Esophagus squamous epithelium (tissue), 5 donors: ENCODE measurements at places on chromosomes 11 and 22. TPM values are rescaled to one million over a fixed set of nuclear protein-coding genes. Genes with fewer than 3 reads are reported as not detected.

ZNF280B gene
- 0.19 TPM for total RNA-seq

OLFML1 gene
- 2.4 TPM for total RNA-seq

GRCh38 chr11:34790620-34791019 is 125.6 kb downstream of the APIP start:
- DNase-seq = no peak

- no peak for DNase-seq
These were observed 9.4 kb downstream of the DRD2 start for GRCh38 chr11:113465786-113466185.

- no peak for DNase-seq
These were observed 35.0 kb downstream of the PPFIBP2 start for GRCh38 chr11:7548659-7549274.

- no peak for DNase-seq
These were observed 54.1 kb downstream of the MCAM start for GRCh38 chr11:119262668-119263351.
